ENCODE measurements at places on chromosomes 7 and 10.

- DNase-seq, result no peak
Observed at GRCh38 chr10:97648562-97649404, 8.3 kb downstream of the PI4K2A start.

- DNase-seq, result no peak
Observed at GRCh38 chr10:47277352-47278151, 22.4 kb upstream of the GDF10 start.

- no peak for DNase-seq
Observed at GRCh38 chr7:105003872-105004510, 10.0 kb upstream of the KMT2E start.

GRCh38 chr7:29445736-29446135 is 117.9 kb upstream of the PRR15 start:
- no peak for DNase-seq

- DNase-seq, result no peak
Observed at GRCh38 chr7:50217821-50218281, 86.7 kb upstream of the IKZF1 start.

DNA sequence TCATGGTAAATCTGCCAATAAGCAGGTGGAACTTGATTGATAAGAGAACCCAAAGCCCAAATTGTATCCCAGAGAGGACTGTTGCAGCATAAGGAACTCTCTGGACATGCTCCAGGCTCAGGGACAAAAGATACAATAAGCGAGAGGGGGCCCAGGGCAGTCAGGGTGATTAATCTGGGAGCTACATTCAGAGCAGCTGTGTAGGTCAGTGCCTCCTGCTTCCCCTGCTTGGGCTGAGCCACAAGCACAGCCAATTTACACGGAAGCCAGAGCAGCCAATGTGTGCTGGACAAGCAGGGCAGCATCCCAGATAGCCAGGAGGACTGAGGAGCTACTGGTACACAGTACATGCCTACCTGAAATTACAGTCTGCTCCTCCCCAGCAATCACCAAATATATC is 24.2 kb downstream of the MYPN start:
- no peak for DNase-seq

DNA sequence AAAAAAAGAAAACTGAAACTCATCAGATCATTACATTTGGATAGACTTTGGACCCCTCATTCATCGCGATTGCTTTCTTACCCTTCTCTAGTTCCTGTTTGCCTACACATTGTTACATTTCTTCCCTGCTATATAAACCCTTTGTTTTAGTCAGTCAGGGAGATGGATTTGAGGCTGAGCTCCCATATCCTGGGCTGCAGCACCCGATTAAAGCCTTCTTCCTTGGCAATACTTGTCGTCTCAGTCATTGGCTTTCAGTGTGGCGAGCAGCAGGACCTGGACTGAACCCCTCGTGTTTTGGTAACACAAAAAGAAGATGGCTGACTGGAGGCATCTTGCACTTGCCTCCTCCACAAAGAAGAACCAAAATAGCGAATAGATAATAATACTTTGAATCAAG is 34.1 kb upstream of the ELOVL3 start:
- DNase-seq, result no peak

DNA sequence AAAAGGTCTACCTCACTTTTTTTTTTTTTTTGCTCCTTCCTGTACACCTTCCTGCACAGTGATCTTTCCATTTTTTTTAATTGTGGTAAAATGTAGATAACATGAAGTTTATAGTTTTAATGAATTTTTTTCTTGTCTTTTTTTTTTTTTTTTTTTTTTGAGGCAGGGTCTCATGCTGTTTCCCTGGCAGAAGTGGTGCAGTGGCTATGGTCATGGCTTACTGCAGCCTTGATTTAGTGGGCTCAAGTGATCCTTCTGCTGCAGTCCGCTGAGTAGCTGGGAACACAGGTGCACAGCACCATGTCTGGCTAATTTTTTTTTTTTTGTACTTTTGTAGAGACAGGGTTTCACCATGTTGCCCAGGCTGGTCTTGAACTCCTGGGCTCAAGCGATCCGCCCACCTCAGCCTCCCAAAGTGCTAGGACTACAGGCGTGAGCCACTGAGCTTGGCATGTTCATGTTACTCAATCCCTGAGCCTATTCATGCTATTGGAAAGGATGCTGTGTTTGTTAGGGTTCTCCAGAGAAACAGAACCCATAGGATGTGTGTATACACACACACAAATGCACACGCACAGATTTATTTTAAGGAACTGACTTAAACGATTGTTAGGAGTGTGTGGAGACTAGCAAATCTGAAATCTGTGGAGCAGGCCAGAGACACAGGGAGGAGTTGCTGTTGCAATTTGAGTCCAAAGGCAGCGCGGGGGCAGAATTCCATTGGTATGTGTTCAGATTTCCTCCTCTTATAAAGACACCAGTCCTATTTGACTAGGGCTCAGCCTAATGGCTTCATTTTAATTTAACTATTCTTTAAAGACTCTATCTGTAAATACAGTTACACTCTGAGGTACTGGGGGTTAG is 29.1 kb downstream of the GALNT11 start:
- DNase-seq, result no peak

GRCh38 chr10:18231480-18231879 is 91.3 kb downstream of the CACNB2 start:
- no peak for DNase-seq

DNA sequence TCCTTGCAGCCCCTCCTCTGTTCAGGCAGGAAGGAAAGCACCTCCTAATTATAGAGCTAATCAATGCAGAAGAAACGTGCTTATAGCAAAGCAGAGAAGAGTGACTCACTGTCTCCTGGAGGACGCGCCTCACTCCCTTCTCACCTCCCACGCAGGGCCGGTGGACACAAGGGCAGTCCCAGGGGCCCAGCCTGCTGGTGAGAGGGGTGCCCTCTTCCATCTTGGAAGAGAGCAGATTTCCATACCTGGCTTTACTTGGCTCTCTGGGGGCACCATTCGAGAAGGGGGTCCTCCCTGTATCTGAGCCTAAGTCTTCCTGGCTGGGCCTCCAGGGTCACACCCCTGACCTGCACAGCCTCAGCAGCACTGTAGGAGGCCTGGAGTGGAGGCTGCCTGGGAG is 55.8 kb downstream of the RASGEF1A start:
- DNase-seq, result no peak

GRCh38 chr7:2012981-2013380 is 219.8 kb downstream of the MAD1L1 start:
- DNase-seq, result no peak

DNA sequence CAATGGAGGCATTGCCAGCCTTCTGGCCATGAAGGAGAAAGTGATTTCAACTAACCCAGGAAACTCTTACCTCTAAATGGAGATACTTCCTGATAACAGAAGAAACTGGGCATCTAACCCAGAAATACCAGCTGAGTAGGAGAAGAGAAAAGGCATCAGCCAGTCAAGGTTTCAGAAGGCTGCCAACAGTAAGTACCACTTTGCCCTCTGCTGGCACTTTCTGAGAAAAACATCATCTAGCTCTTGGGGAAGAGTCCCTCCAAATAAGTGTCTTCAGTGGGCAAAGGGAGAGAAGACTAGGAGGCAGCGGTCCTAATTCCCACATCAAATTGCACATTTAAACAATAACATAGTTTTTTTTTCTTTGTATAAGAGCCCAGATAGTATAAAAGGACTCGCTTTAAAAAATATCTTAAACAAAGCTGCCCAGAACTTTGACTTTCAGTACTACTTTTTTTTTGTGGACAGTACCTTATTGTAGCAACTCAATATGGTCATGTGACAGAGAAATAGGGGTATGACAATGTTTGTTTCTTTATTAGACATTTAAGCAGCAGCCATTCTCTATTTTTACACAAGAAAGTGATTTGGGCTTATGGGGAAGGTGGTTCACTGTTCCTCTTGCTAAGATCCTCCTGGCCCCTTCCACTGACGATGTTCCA is 157.3 kb downstream of the CTTNBP2 start:
- DNase-seq, result no peak

- no peak for DNase-seq
Observed at GRCh38 chr10:22250897-22251660, 33.3 kb upstream of the EBLN1 start.

GRCh38 chr7:100965723-100966541 is 3.4 kb upstream of the MUC12 start:
- DNase-seq, result no peak

- DNase-seq, result no peak
Observed at GRCh38 chr10:99524050-99524666, 8.6 kb upstream of the NKX2-3 start.

DNA sequence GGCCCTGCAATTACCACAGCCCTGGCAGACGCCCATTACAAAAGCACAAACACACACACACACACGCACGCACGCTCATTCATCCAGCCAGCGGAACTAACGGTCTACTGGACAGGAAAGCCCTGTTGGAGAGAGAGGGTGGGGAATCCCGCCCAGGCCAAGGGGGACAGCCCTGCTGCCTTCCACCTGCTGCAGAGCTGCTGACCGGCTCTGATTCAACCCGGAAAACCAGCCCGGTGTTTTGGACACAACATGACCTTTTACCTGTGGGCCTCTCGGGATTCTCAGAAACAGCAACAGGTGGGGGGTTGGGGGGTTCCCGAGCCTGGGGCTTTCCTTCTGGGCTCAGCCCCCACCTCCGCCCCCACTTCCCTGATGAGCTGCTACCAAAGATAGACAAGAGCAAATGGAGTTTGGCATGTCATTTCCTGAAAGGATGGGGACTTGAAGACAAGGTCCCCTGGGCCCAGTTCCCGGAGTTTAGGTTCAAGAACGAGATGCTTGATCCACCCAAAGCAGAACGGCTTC is 18.5 kb upstream of the SERPINE1 start:
- no peak for DNase-seq

DNA sequence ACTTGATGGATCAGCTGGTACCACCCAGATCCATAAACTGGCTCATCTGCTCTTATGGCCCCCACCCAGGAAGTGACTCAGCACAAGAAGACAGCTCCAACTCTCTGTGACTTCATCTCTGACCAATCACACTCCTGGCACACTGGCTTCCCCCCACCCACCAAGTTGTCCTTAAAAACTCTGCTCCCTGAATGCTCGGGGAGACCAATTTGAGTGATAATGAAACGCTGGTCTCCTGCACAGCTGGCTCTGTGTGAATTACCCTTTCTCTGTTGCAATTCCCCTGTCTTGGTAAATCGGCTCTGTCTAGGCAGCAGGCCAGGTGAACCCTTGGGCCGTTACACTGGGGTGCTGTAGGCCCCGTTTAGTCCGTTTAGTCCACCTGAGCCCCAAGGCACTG is 23.4 kb upstream of the BNIP3 start:
- no peak for DNase-seq

DNA sequence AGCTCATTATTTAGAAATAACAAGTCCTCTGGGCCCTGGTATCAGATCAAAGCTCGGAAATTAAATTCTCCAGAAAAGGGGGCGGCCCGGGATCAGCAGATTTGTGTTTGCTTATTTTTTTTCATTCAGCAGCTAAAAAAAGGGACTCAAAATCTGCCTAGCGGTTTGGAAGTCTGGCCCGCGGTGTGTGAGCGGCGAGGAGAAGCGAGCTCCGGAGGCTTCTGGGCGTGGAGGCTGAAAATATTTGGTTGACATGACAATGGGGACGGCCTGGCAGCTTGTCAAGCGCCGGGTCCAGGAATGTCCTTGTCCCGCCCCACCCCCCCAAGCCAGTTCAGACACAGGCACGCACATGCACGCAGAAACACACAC is 43.4 kb downstream of the FOXL3 start:
- no peak for DNase-seq

DNA sequence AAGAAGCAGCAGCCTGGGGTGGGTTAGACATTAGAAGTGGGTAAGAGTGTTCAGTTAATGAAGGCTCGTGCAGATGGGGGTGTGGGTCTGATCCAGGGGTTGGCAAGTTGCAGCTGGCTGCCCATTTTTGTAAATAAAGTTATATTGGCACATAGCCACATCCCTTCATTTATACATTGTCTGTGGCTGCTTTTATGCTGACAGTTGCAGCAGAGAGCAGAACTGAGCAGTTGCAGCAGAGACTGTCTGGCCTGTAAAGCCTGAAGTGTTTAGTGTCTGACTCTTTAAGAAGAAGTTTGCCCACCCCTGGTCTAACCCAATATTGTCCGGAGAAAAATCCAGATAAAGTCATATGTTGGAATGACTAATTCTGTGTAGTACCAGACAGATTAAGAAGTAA is 38.1 kb downstream of the GLRX3 start:
- no peak for DNase-seq

DNA sequence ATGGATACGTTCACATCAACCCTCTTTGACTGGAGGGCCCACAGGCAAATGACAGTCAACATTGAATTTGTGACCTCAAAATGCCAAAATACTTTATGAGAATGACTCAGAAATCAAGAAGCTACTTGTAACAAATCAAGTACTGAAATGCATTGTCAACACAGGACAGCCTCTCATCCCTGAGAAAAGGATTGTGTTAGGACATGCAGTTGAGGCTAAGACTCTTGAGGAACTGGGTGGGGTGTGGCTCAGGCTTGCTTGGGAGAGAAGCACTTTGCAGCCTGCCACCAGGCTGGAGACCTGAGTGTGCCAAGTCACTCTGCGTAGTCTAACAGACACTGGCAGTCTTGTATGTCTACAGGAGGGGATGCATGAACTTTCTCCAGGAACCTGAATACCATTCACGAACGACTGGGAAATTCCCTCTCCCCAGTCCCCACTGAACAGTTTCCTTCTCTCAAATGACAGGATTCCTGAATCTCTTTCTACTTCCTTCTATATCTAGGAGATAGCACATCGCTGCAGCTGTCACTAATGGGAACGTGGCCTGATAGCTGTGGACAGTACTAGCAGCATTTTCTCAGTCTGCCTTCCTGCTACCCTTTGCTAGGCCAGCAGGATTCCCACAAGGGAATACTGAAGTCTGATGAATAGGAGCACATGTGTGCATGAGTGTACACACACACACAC is 3.3 kb upstream of the SMO start:
- no peak for DNase-seq

DNA sequence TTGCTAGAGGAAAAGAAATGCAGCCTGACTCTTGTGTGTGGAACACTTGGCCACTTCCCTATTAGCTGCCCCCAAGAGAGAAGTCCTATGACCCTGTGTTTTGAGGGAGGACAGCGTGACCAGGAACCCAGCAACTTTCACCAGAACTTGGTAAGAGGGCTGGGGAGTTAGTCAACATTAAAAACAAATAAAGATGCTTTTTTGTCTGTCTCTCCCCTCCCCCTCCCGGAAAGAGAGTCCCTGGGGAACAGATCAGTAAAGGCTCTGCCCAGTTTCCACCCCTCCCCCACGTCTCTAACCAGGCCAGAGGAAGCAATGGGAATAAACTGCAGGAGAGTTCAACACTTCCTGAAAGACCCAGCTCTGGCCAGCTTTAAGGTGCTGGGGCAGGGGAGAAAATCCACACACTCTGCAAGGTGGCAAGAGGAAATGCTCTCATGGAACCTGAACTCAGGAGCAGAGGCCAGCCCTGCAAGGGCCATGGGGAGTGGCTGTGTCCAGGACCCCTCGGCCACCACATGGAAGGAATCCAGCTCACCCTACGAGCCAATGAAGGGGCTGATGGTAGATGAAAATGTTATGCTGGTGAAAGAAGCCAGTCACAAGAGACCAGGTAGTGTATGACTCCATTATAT is 21.5 kb downstream of the SH3PXD2A start:
- no peak for DNase-seq

DNA sequence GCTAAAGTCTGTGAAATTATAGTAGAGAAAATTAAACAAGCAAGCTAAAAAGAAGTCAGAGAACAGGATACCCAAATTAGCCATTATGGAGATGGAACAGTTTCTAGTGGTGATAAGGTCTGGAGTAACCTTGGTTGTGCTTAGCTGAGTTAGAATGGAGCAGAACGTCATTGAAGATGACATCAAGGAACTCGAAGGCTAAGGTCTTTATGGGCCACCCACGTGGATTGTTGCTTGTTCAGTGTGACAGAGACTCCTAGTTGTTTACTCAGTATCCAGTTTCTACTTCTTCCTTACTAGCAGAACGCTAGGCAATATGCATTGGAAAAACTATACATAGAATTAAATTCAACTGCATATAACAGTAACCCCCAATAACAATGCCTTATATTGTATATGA is 39.7 kb downstream of the AHCYL2 start:
- no peak for DNase-seq
